ENCODE measurements at places on chromosomes 5 and 9.

DNA sequence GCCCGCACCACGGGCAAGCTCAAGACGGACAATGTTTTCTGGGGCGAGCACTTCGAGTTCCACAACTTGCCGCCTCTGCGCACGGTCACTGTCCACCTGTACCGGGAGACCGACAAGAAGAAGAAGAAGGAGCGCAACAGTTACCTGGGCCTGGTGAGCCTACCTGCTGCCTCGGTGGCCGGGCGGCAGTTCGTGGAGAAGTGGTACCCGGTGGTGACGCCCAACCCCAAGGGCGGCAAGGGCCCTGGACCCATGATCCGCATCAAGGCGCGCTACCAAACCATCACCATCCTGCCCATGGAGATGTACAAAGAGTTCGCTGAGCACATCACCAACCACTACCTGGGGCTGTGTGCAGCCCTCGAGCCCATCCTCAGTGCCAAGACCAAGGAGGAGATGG lies 108.6 kb downstream of the DAB2IP start:
- no peak for DNase-seq

GRCh38 chr9:93660352-93661046 lies 84.1 kb downstream of the PHF2 start:
- DNase-seq = no peak

GRCh38 chr9:6226696-6227095 lies 11.1 kb downstream of the IL33 start:
- no peak for DNase-seq

DNA sequence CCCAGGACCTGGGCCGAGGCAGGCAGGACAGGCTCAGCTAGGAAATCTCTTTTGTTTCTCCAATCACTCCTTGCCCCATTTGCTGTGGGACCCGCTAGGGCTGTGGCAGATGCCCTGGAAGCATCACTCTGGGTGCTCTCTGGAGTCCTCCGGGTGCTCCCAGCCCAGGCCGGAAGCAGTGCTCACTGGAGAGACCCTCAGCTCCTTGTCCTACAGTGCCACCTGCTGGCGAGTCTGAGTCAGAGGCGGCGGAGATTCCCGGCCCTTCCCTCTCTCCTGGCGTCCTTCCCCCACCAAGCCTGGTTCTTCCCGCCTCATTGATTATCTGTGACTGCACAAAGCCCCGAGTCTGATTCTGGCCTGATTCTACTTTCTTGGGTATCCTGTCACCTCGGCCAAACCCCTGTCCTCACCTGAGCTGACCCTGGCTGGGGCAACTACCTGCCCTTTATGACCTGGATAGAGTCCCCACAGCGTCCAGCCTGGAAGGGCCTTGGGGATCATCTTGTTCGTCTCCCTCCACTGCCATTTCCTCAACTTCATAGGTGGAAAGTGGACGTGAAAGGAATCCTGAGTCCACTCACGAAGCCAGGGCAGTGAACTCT lies 7.3 kb upstream of the BARHL1 start:
- peak; percentile 55 for DNase-seq

DNA sequence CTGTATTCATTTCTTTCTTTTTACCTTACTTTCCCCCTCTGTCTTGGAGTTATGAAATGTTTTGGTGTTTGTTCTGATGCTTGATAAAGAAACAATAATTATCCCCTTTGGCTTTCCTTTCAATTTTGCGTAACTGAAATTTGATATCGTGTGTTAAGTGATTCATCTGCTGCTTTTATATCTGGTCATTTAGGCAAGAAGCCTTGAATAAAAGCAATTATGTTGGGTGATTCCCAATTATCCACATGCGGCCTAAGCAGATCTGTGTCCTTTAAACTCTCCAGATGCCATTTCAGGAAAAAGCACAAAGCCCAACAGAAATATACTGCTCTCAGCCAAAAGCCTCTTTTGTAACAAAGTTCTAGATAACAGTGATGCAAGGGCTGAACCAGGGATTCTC lies 92.8 kb downstream of the TAF11L14 start:
- no peak for DNase-seq

DNA sequence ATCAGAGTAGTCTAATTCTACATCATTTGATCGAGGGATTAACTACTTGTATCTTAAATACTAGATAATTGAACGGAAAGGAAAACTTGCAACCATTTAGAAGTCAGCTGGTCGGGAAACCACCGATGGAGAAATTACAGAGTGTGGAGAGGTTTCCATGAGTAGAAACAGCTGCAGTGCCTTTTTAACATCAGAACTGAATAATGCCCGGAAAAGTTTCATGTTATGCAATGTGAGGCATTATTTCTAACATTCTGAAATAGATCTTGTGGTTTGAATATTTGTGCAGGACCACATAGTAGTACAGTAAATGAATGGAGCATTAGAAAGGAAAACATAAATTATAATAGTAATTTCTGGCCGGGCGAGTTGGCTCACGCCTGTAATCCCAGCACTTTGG lies 88.1 kb upstream of the RNF180 start:
- no peak for DNase-seq

DNA sequence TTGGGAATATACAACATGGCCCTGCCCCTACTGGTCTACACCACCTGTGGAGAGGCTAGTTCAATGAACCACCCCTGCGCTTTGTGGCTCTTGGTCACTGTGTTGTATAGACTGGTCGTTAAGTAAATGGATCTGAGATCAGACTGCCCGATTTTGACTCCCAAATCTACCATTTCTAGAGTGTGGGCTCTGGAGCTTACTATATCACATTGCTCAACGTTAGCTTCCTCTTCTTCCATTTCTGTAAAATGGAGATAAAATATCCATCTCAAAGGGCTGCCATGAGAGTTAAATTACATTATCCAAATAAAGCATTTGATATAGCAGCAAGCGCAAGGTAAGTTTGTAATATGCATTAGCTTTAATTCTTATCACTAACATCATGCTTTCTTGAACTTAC lies 52.7 kb upstream of the IFNK start:
- no peak for DNase-seq

- DNase-seq = no peak
These were observed 49.4 kb downstream of the SLC46A2 start for GRCh38 chr9:112841261-112841660.

DNA sequence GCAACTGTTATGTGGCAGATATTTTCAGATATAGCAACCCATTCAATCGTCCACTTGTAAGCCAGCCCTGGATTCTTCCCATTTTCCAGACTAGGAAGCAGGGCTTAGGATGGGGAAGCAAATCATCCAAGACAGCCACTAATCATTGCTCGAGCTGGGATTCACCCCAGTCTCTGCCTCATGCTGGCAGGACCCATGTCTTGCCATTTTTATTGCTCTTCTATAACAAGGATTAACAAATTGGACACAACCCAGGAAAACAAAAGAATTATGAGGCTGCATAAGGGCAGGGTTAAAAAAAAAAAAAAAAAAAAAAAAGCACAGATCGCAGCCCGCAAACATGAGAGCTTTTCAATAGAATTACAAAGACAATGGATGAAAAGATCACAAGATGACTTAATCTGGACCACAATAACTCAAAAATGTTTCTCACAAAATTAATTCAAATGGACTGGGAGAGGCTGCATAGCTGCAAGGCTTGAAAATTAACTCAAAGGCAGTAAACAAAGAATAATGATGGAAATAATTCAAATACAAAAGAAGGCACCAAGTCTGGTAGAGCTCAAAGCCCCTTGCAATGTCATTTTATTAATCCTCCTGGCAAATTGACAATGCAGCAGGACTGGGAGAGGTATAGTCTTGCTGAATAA lies 40.7 kb downstream of the ASTN2 start:
- DNase-seq = no peak

DNA sequence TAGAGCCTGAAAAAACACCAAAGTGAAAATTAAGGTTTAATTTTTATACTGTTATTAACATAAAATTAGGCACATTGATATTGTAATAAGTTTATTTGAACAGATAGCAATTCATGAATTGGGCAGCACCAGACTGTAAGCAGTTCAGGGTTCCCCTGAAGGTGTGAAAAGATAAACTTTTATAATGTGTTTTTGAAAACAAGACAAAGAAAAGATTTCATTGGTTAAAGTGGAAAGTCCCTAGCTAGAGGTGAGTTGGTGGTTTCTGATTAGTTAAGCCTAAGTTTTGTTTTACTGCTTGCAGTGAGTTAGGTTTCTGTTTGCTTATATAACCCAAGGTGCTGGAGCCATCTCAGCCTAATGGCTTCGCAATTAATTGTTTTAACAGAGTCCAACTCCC lies 96.5 kb upstream of the RPS23 start:
- DNase-seq = no peak

DNA sequence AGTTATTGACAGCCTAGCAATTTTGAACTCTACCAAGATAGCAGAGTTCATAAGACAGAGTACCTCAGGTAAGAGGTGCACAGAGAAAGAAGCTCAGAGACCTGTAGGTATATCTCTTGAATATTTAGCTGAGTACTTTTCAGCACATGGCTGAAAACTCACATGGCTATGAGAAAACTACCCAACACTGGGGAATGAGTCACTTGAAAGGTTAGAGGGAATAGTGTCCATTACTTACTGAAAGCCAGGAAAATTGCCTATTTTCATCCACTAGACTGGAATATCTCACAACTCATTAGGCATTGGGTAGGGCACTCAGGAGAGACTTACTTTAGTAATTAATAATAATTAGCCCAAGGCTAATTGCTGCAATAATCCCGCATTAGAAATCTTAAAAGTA lies 8.3 kb downstream of the TSLP start:
- no peak for DNase-seq

- no peak for DNase-seq
These were observed 39.3 kb upstream of the TNC start for GRCh38 chr9:115157245-115157674.

GRCh38 chr9:134187891-134188385 lies 23.6 kb upstream of the RNU6ATAC start:
- no peak for DNase-seq

DNA sequence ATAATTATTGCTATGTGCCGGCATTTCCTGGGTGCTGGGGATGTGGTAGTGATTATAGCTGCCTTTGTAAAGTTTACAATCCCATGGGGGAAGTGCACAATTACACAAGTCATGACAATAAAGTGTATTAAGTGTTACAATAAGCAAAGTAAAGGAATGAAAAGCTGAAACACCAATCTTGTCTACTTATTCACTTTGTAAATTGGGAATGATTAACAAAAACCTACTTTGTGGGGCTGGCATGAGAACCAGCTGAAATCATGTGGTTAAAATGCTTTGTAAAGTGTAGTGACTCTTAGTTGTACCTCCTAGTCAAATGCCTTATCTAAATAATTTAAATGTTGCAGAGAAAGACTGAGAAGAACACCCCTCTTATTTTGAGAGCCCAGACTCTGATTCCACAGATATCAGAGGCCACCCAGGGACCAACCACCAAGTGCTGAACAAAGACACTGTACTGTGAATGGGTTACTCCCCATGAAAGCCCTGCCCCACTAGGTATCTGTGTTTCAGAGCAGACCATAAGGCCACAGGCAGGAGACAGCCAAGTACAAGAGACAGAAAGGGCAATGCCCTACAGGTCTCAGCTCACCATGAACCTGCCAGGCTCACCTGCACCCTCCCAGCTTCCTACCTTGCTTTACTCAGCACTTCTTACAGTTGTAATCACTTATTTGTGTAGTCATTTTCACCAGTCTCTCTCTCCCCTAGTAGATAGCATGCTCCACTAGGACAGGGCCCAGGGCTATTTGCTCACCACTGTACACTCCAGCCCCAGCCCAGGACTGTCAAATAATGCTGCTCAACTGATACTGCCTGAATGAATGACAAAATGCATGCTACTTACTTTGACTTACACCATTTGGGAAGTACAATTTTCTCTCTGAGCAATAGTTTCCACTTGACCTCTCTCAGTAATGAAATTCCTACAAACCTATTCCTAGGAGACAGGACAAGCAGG lies 101.6 kb upstream of the APC start:
- DNase-seq = no peak

GRCh38 chr9:133914442-133915342 lies 77.4 kb downstream of the VAV2 start:
- DNase-seq = no peak

DNA sequence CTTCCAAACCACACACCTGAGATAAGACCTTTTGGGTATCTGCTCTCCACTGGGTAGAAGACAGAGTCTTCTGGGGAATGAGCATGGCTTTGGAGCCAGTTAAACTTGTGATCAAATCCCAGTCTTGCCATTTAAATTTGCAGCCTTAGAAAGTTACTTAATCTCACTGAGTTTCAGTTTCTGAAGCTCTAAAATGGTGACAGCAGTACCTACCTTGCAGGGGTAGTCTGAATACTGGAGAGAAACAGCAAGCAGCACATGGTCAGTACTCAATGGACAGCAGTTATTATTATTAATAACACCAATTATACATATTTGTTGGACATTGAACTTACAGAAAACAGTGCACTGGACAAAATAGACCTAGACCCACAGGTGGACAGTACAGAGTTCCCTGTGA lies 260.9 kb downstream of the MAN2A1 start:
- no peak for DNase-seq

GRCh38 chr5:115068239-115069086 lies 101.2 kb downstream of the TRIM36 start:
- peak; percentile 66 for DNase-seq

- no peak for DNase-seq
These were observed 19.6 kb downstream of the FAT2 start for GRCh38 chr5:151571270-151572173.

DNA sequence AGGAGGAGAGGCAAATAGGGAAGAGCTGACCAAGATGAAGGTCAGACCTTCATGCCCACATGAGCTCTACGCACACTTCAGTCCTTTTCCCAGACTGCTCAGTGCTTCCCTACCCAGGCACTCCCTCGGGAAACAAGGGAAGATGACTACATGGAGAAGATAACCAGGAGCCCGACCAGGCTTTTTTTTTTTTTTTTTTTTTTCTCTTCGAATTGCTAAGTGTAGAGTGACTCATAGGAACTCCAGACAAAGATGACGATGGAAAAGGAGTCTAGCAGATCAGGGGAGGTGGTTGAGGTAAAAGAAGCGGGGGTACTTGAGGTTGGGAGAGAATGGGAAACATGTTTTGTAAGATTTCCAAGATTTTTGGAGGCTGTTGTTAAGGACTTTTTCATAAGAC lies 526.1 kb downstream of the BNC2 start:
- no peak for DNase-seq

GRCh38 chr5:51185850-51186329 lies 197.4 kb upstream of the ISL1 start:
- DNase-seq = no peak

- DNase-seq = peak; percentile 61
These were observed 5.9 kb upstream of the FOXD1 start for GRCh38 chr5:73454379-73455036.

- DNase-seq = no peak
These were observed 9.2 kb upstream of the CFAP157 start for GRCh38 chr9:127697575-127697974.

GRCh38 chr9:135772702-135773493 lies 70.9 kb downstream of the KCNT1 start:
- DNase-seq = no peak

DNA sequence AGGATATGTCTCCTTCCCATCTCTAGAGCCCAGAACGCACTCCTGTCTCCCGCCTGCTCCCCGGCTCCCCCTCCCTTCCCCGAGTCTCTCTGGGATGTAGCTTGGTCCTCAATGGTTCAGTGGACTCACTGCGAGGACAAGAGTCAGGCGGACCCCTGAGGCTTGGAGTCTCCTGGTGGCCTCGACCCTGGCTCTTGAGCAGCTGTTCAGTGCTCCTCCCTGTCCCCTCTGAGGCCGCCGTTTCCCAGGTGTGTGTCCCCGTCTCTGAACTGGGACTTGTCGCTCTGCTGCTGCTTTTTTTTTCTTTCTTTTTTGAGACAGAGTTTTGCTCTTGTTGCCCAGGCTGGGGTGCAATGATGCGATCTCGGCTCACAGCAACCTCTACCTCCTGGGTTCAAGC lies 44.8 kb upstream of the IER5L start:
- no peak for DNase-seq

All from CD4-positive, alpha-beta T cell treated with Interleukin-17A for 1 hour (primary cell).